ENCODE measurements at places on chromosomes 1 and 21.

DNA sequence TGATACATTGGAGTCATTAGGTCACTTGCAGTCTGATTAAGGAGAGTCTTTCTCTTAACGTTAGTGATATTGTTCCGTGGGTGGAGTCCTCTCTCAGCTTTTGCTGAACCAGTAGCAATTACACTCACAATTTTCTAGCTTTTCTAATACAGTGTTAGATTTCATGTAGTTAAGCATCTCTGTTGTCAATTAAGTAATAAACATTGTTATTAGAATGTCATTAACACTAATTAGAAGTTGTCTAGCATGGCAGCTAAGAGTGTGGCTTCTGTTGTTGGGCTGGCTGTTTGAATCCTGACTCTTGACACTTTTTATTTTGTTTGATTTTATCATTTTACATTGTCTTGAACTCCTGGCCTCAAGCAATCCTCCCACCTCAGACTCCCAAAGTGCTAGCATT, 33.4 kb downstream of the FAAH start:
- no peak for DNase-seq

DNA sequence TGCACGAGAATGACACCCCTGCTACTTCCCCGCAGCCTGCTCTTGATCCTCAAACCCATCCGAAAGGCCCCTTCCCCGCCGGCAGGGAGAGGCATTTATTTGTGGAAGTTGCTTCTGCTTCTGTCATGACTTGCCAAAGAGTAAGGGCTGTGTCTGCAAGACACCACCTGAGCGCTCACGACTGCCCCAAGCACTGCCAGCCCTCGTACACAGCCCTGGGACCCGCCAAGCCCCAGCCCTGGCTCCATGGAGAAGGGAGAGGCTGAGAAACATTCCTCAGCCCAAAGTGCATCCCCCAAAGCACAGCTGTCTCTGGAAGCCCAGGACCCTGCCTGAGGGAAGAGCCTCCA, 6.3 kb upstream of the TPRG1L start:
- DNase-seq: no peak

DNA sequence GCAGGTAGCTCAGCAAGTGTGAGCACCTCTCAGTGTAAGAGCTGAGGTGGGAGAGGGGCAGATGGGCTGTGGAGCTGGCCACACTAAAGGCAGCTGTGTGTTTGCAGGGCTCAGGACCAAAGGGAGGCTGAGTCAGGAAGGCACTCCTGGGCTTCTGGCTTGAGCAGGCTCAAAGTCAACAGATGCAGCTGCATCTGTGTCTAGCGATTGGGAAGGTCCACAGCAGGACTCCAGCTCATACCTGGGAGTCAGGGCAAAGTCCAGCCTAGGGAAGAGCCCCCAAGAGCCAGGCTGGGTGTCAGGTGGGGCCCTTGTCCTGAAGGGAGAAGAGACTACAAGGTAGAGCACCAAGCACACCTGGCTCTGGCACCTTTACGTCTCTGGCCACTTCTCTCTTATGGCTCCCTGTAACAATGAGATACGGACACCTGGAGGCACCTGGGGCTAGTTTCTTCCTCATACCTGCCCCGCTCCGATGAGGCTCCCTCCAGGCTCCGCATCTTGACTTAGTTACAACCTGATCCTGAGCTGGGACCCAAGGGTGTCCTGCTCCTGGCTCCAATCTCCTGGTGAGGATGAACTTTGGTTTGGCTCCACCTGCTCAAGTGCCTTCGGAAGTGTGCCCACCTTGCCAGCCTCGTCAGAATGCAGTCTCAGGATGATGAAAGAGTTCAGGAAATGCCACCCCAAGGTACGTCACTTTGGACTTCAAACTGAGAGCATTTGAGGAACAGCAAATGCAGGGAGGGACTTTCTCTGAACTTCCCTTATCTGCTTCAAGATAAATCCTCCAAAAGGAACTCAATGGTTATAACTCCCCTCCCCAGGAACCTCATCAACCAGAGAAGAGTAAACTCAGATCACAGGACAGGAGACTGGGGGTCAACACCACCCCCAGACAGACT, 21.5 kb upstream of the SLC2A1 start:
- DNase-seq: no peak

- peak; percentile 9 for DNase-seq
Observed at GRCh38 chr1:227273557-227273956, 44.7 kb downstream of the CDC42BPA start.

DNA sequence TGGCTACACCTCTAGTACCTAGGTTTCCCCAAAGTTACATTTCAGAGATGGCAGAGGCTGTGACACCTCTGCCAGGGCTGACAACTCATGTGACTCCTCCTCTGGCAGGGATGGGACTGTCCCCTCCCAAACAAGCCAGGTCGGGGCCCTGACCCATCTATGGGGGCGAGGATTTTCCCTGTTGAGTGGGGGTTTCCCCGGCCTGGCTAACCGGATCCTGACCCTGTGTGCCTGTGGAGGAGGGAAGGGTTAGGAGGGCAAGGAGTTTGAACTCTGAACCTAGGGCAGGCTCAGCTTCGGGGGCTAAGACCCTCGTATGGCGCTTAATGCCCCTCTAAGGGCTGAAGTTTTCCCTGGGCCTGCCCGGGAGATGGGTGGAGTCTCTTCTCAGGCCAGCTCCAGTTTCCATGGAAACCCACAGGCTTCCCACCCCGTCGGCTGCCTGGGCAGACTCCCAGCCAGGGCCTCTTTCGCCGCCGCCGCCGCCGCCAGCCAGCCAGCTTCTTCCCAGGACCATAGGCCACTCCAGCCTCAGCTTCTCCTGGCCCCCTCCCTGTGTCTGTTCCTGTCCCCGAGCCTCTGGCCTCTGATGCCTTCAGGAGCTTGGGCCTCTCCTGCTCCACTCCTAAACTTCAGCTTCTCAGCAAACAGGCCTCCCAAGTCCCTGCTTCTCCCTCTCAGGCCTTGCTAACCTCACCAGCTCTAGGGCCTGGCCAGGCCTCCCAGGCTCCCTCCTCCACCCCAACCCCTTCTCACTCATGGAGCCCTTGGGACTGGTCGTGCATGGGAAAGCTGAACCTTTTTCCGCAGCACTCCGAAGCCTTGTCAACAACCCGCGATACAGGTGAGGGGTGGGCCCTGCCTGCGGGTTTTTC, at the start of gene BTBD19:
BTBD19 (plus strand) TSS at position 461 of the 875 bp plus-strand sequence; CDS start at position 759, 298 bp downstream.
- DNase-seq: peak; percentile 96

Data from astrocyte of the spinal cord (primary cell).